ENCODE measurements at places on chromosomes 2 and 18. TPM values are rescaled to one million over a fixed set of nuclear protein-coding genes. Genes with fewer than 3 reads are reported as not detected.

Gene IGFBP2
- total RNA-seq = 268 TPM

Gene RFX8
- total RNA-seq = 1.6 TPM

Gene GALR1
- not detected for total RNA-seq

Gene NT5DC4
- total RNA-seq = not detected
